ENCODE measurements at places on chromosomes 16 and 17.
A peak's percentile ranks its signal among the peaks of the same experiment; 100 is the strongest.

DNA sequence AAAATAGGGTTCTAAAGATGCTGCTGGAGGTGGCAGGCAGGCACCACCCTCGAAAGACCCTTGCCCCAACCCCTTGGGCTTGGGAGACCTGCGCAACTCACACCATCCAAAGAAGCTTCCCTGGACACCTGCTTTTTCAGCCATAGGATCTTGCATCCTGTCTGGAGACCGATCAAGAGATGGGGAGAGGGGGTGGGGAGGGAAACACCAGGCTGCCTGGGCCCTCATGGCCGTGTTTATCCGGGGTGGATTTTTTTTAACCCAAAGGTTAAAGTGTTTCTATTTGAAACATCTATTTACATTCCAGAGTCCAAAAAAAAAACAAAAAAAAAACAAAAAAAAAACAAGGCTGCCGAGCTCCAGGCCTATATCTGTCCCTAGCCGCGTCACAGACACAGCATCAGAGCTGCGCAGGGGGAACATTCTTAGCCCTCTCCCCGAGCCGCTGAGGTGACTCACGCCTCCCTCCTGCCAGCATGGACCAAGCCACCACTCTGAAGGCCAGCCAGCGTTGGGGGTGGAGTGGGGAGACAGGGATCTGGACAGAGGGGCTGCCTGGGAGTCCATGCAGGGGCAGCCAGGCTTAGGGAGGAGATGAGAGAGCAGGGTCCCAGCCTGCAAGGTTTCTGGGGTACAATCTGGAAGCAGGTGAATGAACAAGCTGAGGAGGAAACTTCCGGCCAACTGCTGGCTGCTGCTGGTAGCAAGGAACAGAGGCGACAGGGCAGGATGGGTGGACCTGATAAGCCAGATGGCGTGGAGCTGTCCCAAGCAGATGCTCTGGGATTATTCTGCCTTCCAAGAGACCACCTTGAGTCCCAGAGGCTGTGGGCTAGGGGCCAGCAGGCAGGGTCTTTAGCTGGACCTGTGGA, 14.8 kb downstream of the HDAC5 start:
- DNase-seq, result peak; percentile 59

- no peak for DNase-seq
These were observed 13.3 kb upstream of the C1QL1 start for GRCh38 chr17:44981221-44981968.

GRCh38 chr16:70348991-70349390, 2.3 kb downstream of the DDX19A start:
- DNase-seq, result no peak

- DNase-seq, result no peak
These were observed 1.7 kb upstream of the PRSS21 start for GRCh38 chr16:2815299-2815771.

- no peak for DNase-seq
These were observed 67.7 kb downstream of the MSI2 start for GRCh38 chr17:57324060-57324459.

DNA sequence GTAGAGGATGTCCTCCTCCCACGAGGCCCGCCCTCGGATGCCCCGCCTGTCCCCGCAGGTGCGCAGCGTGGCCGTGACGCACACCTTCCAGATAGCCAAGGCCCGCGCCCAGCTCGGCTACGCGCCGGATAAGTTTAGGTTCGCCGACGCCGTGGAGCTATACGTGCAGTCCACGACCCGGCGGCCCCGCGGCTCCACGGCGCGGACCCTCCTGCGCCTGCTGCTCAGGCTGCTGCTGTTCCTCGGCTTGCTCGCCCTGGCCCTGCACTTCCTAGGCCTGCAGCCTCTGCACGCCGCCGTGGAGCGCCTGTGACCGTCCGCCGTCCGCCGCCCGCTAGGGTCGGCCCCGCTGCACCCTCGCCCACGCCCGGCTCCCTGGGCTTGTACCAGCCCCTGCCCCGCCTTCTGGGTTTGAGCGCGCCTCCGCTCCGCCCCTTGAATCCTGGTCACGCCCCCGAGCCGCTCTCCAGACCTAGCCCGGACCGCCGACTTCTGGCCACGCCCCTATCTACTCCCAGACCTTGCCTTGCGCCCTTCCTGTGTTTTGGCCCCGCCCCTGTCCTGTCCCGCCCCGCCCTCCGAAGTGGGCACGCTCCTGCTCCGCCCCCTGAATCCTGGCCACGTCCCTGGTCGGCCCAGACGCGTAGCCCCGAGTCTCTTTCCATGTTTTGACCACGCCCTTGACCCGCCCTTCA, 15.8 kb upstream of the EEF2K start:
- DNase-seq, result peak; percentile 99

GRCh38 chr17:12667299-12667958, 1.7 kb downstream of the MYOCD start:
- no peak for DNase-seq

- DNase-seq, result no peak
These were observed 43.7 kb upstream of the STH start for GRCh38 chr17:45955326-45955725.

DNA sequence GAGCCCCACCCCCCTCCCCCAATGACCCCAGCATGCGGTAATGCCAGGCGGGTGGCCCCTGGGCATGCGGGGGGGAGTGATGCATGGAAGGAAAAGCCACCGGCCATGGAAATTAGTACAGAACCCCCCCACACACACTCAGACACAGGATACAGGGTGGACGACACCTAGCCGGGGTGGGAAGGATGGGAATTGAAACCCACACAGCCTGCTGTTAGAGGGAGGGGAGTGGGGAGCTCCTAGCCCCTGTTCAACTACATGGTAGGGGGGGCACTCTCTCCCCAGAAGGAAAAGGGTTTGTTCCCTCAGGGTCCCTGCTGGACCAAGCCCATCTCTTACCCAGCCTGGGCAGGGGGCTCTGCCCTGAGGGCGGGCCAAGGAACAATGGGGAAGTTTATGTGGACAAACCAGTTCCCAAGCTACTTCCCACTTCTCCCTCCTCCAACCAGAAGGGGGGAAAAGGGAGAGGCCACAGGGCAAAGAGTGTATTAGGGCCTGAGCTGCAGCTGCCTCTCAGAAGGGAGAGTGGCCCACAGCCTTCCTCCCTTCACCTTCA, 5.2 kb downstream of the TMUB2 start:
- DNase-seq, result no peak

GRCh38 chr16:57167953-57168352, 17.9 kb downstream of the PSME3IP1 start:
- no peak for DNase-seq

- DNase-seq, result peak; percentile 59
These were observed 244.6 kb upstream of the SDK2 start for GRCh38 chr17:73888862-73889261.

- DNase-seq, result peak; percentile 82
These were observed at the start of gene CUEDC1 for GRCh38 chr17:57955183-57955931. Gene CUEDC1 (minus strand): TSS chr17:57955412. CDS start chr17:57885564, 69,848 bp downstream.

GRCh38 chr17:2419486-2419885, 18.6 kb upstream of the MNT start:
- no peak for DNase-seq

DNA sequence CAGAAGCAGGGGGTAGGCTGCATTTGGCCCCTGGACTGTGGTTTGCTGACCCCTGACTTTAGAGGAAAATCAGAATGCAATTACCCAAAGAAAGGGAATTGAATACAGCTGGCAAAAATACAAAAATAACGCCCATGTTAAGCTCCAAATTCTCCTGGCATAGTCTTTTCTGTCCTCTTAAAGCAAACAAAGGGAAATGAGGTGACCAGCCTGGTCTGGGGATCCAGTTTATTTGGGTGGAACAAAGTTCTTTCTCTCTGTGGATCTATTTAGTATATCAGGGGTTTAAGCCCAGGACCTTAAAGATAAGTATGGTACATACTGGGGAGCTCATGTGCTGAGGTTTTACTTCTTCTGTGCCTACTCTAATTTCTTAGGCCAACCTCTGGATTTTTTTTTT, 23.5 kb downstream of the DNAJA2 start:
- no peak for DNase-seq

GRCh38 chr16:89312194-89312593, 94.7 kb downstream of the ZNF778 start:
- peak; percentile 89 for DNase-seq

DNA sequence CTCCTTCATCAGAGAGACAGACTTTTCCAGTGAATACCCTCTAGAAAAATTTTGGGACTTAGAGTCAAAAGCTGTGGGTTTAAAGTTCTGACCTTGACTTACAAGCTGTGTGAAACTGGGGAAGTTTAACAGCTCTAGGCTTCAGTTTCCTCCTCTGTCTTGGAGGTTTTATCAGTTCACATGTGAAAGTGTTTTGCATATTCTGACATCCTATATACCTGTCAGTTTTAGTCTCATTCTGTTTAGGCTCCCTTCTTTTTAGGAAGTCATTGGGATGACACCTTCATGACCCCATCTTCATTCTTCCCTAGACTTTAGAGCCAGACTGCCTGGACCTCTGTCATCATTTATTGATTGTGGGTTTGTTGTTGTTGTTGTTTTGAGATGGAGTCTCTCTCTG, 44.4 kb downstream of the YPEL2 start:
- DNase-seq, result no peak

DNA sequence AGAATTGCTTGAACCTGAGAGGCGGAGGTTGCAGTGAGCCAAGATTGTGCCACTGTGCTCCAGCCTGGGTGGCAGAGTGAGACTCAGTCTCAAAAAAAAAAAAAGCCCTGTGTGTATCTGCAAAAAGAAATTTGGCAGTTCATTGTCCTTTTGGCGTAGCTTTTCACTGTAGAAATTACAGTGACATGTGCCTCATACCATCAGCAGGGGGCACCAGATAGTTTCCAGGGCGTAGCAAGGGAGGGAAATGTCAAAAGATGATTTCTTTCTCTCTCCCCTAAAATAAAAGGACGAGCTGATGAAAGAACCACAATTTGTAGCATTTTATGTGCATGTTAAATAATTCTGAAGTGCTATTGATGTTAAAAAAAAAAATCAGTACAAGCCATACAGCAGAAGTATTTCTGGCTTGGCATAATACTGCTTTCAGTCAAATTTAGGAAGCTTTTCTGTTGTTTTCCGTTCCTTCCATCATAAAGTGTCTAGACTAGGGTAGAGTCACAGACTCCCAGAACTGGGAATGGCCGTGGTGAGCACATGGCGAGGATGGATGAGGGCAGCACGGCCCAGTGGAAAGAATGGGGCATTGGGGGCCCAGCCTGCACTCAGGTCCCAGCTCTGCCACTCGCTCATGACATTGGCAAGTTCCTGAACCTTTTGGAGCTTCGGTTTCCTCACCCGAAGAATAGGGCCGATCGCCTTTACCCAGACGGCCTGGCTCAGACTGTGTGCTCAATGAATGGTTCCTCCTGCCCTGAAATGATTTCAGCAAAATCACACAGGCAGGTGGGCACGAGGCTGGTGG, 59.8 kb upstream of the RPH3AL start:
- DNase-seq, result peak; percentile 62

- no peak for DNase-seq
These were observed 23.4 kb downstream of the ACSM1 start for GRCh38 chr16:20673882-20674683.

DNA sequence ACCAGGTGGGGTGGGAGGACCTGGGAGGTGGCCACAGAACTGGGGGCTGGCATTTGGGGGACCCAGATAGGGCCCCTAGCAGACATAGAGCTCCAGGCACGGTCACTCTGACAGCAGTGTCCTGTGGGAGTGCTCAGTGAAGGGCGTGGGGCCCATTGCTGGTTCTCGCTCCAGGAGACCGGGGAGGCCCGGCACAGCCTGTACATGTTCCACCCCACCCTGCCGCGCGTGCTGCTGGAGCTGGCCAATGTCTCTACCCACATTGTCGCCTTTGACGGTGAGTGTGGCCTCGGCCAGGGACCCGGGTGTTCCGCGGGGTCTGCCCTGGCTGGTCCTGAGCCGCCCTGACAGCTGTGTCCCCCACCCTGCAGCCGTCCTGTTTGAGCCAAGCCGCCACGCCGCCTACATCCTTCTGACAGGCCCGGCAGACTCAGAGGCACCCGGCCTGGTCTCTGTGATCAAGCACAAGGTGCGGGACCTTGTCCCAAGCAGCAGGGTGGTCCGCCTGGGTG, 11.2 kb downstream of the RGS11 start:
- no peak for DNase-seq

DNA sequence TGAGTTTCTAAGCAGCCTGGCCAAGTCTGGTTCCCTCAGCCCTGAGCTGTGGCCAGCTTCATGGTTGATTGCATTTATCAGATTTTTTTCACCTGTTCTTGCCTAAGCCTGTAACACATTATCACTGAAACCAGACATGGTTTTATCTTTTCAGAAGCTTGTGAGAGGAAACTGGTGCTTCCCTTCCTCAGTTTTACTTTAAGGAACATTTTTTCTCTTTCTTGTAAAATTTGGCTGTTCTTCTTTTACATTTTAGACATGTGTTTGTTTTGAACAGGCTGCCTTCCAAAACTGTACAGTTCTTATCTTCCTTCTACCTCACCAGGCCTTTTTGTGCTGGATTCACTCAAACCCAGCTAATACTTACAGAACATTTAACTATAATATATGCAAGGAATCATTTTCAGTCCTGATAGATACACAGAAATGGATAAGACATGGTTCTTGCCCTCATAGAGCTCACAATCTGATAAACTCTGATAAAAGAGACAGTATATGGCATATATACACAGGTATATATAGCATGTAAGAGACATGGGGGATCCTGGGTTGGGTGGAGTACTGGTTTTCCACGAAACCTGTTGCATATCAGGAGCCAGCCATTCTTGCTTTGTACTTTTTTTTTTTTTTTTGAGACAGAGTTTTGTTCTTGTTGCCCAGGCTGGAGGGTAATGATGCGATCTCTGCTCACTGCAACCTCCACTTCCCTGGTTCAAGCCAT, 44.5 kb downstream of the ZNRF1 start:
- no peak for DNase-seq

DNA sequence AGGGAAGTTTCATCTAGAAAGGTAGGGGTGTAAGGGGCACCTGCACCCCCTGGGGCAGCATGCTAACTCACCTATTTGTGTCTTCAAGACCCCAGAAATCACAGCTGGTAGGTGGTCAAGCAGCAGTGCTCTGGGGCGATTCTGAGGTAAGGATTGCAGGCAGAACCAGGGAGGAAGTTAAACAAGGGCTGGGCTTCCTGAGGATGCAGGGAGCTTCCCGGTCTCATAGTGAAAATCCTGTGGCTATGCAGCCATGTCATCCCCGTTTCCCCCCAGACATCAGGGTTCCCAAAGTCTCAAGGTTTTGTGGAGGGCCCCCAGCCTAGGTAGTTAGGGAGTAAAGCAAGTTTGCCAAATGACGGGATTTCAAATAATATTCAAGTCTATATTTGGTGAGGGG, 78.5 kb downstream of the C16orf78 start:
- no peak for DNase-seq

GRCh38 chr17:78474614-78475146, 96.2 kb downstream of the PGS1 start:
- no peak for DNase-seq

GRCh38 chr17:29291163-29291752, 2.7 kb downstream of the NUFIP2 start:
- no peak for DNase-seq

GRCh38 chr16:29674188-29674587, 4.8 kb upstream of the QPRT start:
- peak; percentile 74 for DNase-seq

All from posterior cingulate gyrus (tissue), 11 donors.